Activated CD4-positive, alpha-beta T cell treated with anti-CD3 and anti-CD28 coated beads, Interleukin-2, amount 10 ng/mL, durations not matched to agents 7 days and 5 days (primary cell): ENCODE measurements at places on chromosomes 1 and 21.
A peak's percentile ranks its signal among the peaks of the same experiment; 100 is the strongest.

DNA sequence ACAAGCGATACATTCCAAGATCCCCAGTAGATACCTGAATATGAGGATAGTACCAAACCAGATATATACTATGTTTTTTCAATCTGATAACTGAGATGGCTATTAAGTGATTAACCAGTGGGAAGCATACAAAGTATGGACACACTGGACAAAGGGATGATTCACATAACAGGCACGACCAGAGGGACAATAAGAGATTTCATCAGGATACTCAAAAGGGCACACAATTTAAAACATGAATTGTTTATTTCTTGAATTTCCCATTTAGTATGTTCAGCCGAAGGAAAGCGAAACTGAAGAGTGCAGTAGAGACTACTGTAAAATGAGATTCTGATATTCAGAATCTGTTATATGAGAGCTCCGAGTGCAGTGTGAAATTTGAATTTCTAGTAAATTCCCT is 10.6 kb downstream of the ZZZ3 start:
- no peak overlapping the region for H3K4me3 ChIP-seq
- peaks cover 53% of the 10 kb centered on the region for H3K4me1 ChIP-seq
- no peaks in the 10 kb centered on the region for H3K27me3 ChIP-seq
- no peak for DNase-seq
- peaks cover 4% of the 10 kb centered on the region for H3K36me3 ChIP-seq
- no peak overlapping the region for H3K27ac ChIP-seq

DNA sequence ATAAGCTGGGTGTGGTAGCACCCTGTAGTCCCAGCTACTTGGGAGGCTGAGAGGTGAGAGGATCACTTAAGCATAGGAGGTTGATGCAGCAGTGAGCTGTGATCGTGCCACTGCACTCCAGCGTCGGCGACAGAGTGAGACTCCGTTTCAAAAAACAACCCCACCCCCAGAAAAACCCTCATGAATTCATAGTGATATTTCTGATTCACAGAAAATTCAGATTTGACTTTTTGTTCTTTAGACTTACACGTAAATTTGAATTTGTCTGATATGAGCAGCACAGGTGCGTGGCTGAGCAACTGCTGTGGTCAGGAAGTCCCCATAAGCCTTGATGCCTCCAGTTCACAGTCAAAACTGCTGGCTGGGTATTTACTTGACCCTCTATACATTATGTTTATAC is 10.0 kb upstream of the MORC3 start:
- peak overlapping the region; percentile 82 for H3K27ac ChIP-seq
- H3K4me3 ChIP-seq: no peak overlapping the region
- H3K4me1 ChIP-seq: peaks cover 14% of the 10 kb centered on the region

- H3K27ac ChIP-seq: no peak overlapping the region
- peaks cover 27% of the 10 kb centered on the region for H3K4me1 ChIP-seq
- no peak overlapping the region for H3K4me3 ChIP-seq
Measured at GRCh38 chr21:46454634-46455390, 3.9 kb upstream of the DIP2A start.

GRCh38 chr1:116411784-116412479 is 38.9 kb downstream of the ATP1A1 start:
- no peak for DNase-seq
- peaks cover 17% of the 10 kb centered on the region for H3K36me3 ChIP-seq
- H3K27ac ChIP-seq: no peak overlapping the region
- no peak overlapping the region for H3K4me3 ChIP-seq

DNA sequence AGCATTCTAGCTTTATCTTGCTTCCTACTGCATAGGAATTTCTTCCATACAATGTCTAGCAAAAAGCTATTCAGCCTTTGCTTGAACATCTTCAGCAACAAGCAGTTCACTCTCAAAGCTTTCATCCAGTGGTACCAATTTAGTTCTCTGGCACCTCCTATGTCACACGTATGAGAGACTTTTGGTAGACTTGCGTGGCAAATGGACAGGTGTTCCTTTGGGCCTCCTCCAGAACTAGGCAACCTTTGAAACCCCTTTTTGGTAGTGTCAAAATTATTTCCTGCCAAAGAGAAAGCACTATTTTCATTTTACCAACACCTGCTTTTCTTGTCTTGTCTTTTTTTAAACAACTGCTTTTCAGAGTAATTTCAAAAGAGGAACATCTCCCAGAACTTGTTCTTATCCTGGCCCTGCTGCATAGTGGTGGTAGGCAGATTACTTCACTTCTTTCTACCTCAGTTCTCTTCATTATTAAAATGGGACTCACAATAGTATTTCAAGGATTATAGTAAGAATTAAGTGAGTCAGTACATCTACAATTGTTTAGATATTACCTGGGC is 122.4 kb downstream of the MAST2 start:
- no peak overlapping the region for H3K4me3 ChIP-seq
- H3K36me3 ChIP-seq: no peaks in the 10 kb centered on the region
- H3K27me3 ChIP-seq: no peaks in the 10 kb centered on the region
- DNase-seq: no peak
- H3K4me1 ChIP-seq: peaks cover 2% of the 10 kb centered on the region
- H3K27ac ChIP-seq: no peak overlapping the region

DNA sequence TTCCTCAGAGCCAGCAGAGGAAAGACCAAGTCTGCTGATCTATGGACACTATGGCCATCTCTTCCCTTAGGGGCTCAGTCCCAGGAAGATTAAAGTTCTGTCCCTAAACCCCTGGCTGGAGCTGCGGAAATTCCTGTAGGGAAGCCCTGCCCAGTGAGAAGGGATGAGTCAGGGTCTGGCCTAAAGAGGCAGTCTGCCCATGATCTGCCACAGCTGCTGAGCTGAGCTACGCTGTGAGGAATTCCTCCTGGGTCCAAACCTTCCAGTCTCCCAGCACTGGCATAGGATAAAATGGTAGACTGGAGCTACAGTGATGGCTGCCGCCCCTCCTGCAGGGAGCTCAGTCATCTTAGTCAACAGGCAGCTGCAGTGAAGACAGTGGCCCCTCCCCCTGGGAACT is 213.7 kb downstream of the BRINP2 start:
- no peak for DNase-seq
- H3K4me1 ChIP-seq: no peaks in the 10 kb centered on the region
- no peaks in the 10 kb centered on the region for H3K27me3 ChIP-seq
- H3K36me3 ChIP-seq: no peaks in the 10 kb centered on the region

DNA sequence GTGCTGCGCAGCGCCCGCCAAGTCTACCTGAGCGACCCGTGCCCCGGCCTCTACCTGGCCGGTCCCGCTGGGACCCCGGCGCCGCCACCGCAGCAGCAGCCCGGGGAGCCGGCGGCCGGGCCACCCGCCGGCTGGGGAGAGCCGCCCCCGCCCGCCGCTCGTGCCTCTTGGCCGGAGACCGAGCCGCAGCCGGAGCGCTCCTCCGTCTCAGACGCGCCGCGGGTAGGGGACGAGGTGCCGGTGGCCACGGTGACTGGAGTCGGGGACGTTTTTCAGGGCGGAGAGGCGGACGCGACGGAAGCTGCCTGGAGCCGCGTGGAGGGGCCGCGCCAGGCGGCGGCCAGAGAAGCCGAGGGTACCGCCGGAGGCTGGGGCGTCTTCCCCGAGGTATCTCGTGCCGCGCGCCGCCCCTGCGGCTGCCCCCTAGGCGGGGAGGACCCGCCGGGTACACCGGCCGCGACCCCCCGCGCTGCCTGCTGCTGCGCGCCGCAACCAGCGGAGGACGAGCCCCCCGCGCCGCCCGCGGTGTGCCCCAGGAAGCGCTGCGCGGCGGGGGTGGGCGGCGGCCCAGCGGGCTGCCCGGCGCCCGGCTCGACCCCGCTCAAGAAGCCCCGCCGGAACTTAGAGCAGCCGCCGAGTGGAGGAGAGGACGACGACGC is 646 bp downstream of the IER5 start:
- peaks cover 4% of the 10 kb centered on the region for H3K27me3 ChIP-seq
- peaks cover 44% of the 10 kb centered on the region for H3K4me1 ChIP-seq
- H3K36me3 ChIP-seq: peaks cover 40% of the 10 kb centered on the region
- DNase-seq: peak; percentile 23

- no peaks in the 10 kb centered on the region for H3K4me1 ChIP-seq
- no peak overlapping the region for H3K27ac ChIP-seq
- no peaks in the 10 kb centered on the region for H3K27me3 ChIP-seq
- DNase-seq: no peak
- H3K4me3 ChIP-seq: no peak overlapping the region
Measured at GRCh38 chr1:29521438-29521715, 285.1 kb downstream of the PTPRU start.

DNA sequence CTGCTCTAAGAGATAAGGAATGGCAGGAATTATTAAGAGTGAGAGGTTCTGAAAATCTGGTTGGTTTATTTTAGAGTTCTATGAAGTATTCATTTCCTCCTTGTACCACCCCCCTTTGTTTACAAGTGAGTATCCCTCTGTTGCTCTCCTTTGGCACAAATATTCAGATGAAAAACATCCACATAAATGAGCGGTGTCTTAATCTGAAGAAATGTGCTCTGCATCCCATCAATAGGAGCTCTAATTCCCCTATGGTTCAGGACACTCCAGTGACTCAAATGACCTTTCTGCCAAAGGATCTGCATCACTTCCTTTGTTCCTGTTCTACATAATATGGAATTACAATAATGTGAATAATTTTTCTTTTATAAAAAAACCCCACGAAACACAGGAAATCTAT is 16.6 kb downstream of the DDAH1 start:
- no peaks in the 10 kb centered on the region for H3K4me1 ChIP-seq
- H3K27me3 ChIP-seq: no peaks in the 10 kb centered on the region
- no peak for DNase-seq
- H3K27ac ChIP-seq: no peak overlapping the region

DNA sequence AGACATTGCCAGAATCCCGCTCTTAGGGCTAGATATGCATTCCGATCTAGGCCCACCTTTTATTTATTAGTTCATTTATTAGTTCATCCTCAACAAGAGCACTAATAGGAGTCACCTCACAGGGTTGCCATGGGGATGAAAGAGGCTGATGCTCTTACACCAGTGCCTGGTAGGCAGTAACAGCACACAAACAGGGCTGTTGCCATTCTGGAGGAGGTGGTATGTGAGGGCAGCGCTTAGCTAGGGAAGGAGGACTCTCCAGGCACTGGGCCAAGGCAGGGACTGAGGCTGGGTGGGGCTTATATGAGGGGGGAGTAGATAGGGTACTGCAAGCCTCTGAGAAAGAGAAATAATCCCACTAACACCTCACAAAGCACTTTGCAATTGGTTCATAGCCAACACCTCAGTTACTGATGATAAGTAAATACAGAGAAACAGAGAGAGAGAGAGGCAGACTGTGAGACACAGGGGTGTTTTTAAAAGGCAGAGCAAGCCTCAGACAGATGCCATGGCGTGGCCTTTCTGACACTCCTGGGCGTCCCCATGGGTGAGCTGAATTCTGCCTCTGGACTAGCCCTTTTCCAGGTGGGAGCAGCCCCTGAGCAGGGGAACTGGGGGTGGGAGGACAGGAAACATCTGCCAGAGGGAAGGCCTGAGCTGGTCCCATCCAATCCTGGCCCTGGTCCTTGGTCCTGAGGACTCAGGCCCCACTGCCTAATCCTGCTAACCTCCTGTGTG is 5.9 kb downstream of the FCGR2A start:
- no peaks in the 10 kb centered on the region for H3K36me3 ChIP-seq
- H3K27me3 ChIP-seq: peaks cover 15% of the 10 kb centered on the region
- H3K4me3 ChIP-seq: no peak overlapping the region
- DNase-seq: no peak
- H3K4me1 ChIP-seq: no peaks in the 10 kb centered on the region
- no peak overlapping the region for H3K27ac ChIP-seq

DNA sequence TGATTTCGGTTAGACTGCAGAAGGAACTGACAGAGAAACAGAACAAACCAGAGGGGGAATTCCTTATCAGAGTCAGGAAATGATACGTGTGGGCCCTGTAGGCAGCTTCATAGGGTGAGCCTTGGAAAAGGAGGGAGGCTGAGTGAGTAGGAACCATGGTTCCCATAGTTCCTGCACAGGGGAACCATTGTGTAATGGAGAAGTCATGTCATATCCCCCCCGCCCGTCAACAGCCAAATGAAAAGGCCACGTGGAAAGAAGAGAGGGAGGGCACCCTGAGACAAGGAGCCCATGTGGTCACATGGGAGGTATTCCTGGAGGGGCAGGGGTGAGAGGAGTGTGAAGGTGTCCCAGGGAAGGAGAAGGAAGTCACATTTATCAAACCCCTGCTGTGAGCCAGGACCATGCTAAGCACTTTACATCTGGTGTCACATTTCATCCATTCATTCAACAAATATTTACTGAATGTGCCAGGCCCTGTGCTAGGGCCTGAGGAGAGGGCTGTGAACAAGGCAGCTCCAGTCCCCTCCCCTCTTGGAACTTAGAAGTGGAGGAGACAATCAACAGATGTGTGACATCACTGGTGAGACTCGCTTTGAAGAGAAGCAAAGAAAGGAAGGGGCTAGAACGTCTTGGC is 15.7 kb upstream of the FGR start:
- no peak overlapping the region for H3K4me3 ChIP-seq
- no peaks in the 10 kb centered on the region for H3K27me3 ChIP-seq
- no peak for DNase-seq
- H3K4me1 ChIP-seq: peaks cover 19% of the 10 kb centered on the region
- H3K36me3 ChIP-seq: no peaks in the 10 kb centered on the region
- no peak overlapping the region for H3K27ac ChIP-seq

GRCh38 chr1:117710710-117711109 is 104.9 kb downstream of the TENT5C start:
- DNase-seq: no peak
- H3K36me3 ChIP-seq: no peaks in the 10 kb centered on the region
- no peak overlapping the region for H3K27ac ChIP-seq

- DNase-seq: peak; percentile 7
- peak overlapping the region; percentile 94 for H3K4me3 ChIP-seq
- H3K27ac ChIP-seq: peak overlapping the region; percentile 91
- peaks cover 39% of the 10 kb centered on the region for H3K36me3 ChIP-seq
Measured at GRCh38 chr1:231241750-231242149, 738 bp downstream of the GNPAT start.

DNA sequence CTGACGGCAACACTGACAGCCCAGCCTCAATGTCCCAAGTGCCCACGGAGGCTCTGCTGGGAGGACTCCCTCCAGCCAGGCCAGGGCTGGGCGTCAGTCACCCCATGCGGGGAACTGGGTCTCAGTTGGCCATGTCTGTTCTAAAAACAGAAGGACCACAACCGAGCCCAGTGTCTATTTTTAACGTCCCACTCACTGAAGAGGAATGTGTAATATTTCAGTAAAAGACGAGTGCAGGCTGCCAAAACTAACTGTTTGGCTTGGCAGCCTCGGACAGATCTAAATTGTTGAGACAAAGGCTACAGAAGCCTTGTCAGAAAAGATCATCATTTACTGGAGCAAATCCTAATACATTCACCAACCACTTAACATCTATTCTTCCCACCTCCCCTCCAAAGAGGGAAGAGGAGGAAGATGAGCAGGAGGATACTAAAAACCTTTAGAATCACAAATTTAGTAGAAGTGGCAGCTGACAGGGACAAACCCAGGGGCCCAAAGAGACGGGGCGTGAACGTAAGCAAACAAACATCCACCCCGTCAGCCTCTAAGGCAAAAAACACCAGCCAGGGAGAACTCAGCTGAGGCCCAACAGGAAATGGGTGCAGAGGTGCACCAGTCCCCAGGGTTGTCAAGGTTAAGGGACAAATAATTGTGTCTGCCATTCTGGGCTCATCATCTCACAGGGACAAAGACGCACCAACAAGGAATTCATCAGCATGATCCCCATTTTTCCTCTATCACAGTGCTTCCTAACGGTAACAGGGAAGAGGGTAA is 18.7 kb downstream of the C1orf198 start:
- H3K4me1 ChIP-seq: no peaks in the 10 kb centered on the region
- H3K4me3 ChIP-seq: no peak overlapping the region
- DNase-seq: no peak
- H3K27ac ChIP-seq: no peak overlapping the region
